Hepatocyte (in vitro differentiated cells): ENCODE measurements at places on chromosomes 4 and X.
A peak's percentile ranks its signal among the peaks of the same experiment; 100 is the strongest.

GRCh38 chrX:49155243-49155899 lies 7.2 kb upstream of the MAGIX start:
- no peaks in the 10 kb centered on the region for H3K36me3 ChIP-seq
- H3K27me3 ChIP-seq, result no peaks in the 10 kb centered on the region
- peak; percentile 62 for DNase-seq
- peak overlapping the region; percentile 99 for H3K27ac ChIP-seq
- no peak overlapping the region for H3K4me3 ChIP-seq
- H3K4me1 ChIP-seq, result no peaks in the 10 kb centered on the region

GRCh38 chr4:71713611-71714203 lies 70.2 kb downstream of the GC start:
- no peaks in the 10 kb centered on the region for H3K27me3 ChIP-seq
- H3K36me3 ChIP-seq, result no peaks in the 10 kb centered on the region
- DNase-seq, result peak; percentile 77
- peaks cover 11% of the 10 kb centered on the region for H3K4me1 ChIP-seq
- H3K4me3 ChIP-seq, result no peak overlapping the region
- H3K27ac ChIP-seq, result no peak overlapping the region

DNA sequence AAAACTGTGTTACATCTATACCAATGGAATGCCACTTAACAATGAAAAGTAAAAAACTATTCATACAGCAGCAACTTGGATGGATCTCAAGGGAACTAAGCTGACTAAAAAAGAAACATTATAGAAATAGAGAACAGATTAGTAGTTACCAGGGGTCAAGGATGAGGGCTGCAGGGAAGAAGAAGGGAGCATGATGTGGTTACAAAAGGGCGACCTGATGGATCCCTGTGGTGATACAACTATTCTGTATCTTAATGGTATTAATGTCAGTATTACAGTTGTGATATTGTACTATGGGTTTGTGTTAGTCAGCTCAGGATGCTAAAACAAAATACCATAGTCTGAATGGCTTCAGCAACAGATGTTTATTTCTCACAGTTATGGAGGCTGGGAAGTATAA lies 190.7 kb downstream of the ZNF674 start:
- H3K4me1 ChIP-seq, result no peaks in the 10 kb centered on the region
- H3K27ac ChIP-seq, result no peak overlapping the region
- no peak for DNase-seq
- no peaks in the 10 kb centered on the region for H3K27me3 ChIP-seq

- no peaks in the 10 kb centered on the region for H3K27me3 ChIP-seq
- no peaks in the 10 kb centered on the region for H3K36me3 ChIP-seq
- H3K27ac ChIP-seq, result no peak overlapping the region
- peak; percentile 13 for DNase-seq
- H3K4me1 ChIP-seq, result no peaks in the 10 kb centered on the region
Observed at GRCh38 chr4:156571146-156571545, 400.5 kb downstream of the PDGFC start.

DNA sequence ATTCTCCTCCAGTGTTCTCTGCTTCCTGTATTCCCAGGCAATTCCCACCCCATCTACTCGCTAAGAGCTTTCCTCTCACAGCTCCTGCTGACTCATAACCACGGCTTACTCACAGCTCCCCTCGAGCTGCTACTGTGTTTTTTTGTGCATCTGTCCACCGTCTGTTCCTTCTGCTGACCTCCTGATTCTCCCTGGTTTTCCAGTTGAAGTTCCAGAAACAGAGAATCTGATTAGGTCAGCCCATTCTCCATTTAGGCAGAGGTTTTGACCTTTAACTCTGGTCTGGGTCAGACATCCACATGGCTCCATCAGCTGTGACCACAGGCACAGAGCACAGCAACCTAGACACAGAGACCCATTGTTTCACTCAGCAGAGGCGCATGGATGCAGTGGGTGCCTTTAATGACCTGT lies 5.5 kb upstream of the SMIM20 start:
- H3K4me3 ChIP-seq, result no peak overlapping the region
- DNase-seq, result peak; percentile 60
- peaks cover 6% of the 10 kb centered on the region for H3K4me1 ChIP-seq
- H3K27me3 ChIP-seq, result no peaks in the 10 kb centered on the region
- no peak overlapping the region for H3K27ac ChIP-seq

DNA sequence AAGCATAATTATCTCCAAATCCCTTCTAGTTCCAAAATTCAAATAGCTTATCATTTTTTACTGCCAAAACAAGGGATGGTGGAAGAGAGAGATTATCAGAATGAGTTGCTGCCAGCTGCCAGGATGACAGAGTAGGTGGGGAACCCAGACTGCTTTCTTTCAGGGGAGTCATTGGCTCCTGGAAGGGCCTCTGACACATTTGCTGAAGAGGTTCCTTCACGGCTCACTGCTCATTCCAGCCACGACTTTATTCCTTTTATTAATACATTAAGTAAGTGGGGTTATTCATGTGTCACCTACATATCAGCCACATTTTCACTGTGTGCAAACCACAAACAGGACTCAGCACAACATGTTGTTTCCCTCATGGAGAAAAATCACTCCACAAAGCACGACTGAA lies 12.7 kb upstream of the SMIM43 start:
- no peak overlapping the region for H3K27ac ChIP-seq
- DNase-seq, result no peak
- no peak overlapping the region for H3K4me3 ChIP-seq
- H3K4me1 ChIP-seq, result no peaks in the 10 kb centered on the region
- no peaks in the 10 kb centered on the region for H3K36me3 ChIP-seq

- DNase-seq, result peak; percentile 81
- peak overlapping the region; percentile 91 for H3K27ac ChIP-seq
- no peaks in the 10 kb centered on the region for H3K27me3 ChIP-seq
- peaks cover 24% of the 10 kb centered on the region for H3K4me1 ChIP-seq
Observed at GRCh38 chr4:10006601-10007435, 14.5 kb downstream of the SLC2A9 start.

- H3K4me1 ChIP-seq, result peaks cover 4% of the 10 kb centered on the region
- no peaks in the 10 kb centered on the region for H3K36me3 ChIP-seq
- no peak overlapping the region for H3K4me3 ChIP-seq
- no peak overlapping the region for H3K27ac ChIP-seq
- no peak for DNase-seq
- no peaks in the 10 kb centered on the region for H3K27me3 ChIP-seq
Observed at GRCh38 chr4:71206763-71207162, 132.1 kb upstream of the SLC4A4 start.

DNA sequence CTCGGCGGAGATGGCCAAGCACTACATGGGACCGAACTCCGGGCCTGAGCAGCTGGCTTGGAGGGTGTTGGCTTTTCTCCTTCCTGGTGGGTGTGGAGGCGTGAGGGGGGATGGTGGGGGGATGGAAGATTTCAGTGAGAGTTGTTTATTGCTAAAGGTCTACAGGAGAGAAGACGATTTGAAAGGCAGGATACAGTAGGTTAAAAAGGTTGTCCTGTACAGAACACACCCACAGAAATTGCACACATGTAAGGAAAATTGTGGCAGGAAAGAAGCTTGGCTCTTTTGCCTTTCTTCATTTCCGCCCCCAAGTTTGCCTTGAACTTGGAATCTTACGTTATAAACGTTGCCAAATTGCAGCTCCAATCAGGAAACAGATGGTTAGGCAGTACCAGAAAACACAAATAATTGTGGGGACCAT lies 74.1 kb upstream of the STOX2 start:
- no peak overlapping the region for H3K4me3 ChIP-seq
- H3K36me3 ChIP-seq, result no peaks in the 10 kb centered on the region
- DNase-seq, result no peak
- H3K27me3 ChIP-seq, result no peaks in the 10 kb centered on the region

DNA sequence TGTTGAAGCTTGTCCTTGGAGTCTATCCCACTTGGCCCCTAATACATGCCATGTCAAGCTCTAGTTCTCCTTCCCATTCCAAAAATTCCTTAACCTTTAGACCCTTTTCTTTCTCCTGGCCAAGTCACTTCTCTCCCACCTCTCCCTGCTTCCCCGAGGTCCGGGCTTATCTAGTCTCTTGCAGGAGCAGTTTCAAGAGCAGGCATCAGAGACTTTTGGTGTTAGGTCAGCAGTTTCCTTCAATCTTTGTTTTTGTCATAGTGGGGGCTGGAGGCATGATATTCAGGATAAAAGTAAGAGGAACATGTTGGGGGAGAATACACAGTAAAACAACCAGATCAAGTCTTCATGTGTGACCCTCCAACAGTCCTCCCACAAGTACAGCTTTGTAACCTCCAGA lies 11.5 kb upstream of the IDS start:
- no peaks in the 10 kb centered on the region for H3K27me3 ChIP-seq
- no peak for DNase-seq
- no peaks in the 10 kb centered on the region for H3K36me3 ChIP-seq
- H3K4me1 ChIP-seq, result no peaks in the 10 kb centered on the region
- no peak overlapping the region for H3K4me3 ChIP-seq

DNA sequence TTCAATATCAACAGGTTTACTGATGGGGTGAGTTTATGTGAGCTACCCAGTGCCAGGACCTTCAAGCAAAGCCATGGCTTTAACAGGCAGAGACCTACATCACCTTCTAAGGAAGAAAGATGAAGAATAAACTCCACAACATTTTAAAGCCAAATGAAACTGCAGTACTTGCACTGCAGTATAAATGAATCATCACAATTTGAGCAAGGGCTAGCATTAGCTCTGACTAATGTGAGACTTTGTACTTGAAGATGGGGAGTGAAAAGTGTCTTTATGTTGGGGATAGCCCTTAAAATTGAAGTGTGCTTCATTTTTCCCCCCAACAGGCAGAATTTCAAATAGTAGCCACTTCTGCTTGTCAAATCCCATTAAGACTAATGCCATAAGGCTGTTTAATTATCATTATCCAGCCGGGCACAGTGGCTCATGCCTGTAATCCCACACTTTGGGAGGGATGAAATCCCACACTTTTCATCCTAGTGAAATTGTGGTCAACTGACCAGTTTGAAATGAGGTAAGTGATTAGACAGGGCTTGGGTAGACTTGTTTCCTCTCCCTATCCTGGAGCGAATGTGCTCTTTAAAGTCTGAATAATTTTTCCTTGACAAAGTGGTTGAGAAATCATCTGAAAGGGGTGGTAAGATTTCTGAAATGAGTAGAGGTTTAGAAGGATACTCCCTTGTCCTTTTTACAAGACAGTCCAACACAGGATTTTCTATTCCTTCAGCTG lies 27.2 kb upstream of the GPR34 start:
- H3K4me1 ChIP-seq, result no peaks in the 10 kb centered on the region
- no peaks in the 10 kb centered on the region for H3K36me3 ChIP-seq
- no peak overlapping the region for H3K4me3 ChIP-seq
- no peak for DNase-seq
- no peaks in the 10 kb centered on the region for H3K27me3 ChIP-seq
- H3K27ac ChIP-seq, result no peak overlapping the region

- H3K27me3 ChIP-seq, result peaks cover 98% of the 10 kb centered on the region
- H3K4me3 ChIP-seq, result no peak overlapping the region
- DNase-seq, result no peak
- no peaks in the 10 kb centered on the region for H3K36me3 ChIP-seq
- H3K27ac ChIP-seq, result no peak overlapping the region
Observed at GRCh38 chr4:112519689-112520597, 4.0 kb upstream of the NEUROG2 start.

- peak overlapping the region; percentile 84 for H3K27ac ChIP-seq
- DNase-seq, result peak; percentile 39
Observed at GRCh38 chr4:138898282-138898681, 117.3 kb upstream of the NOCT start.

GRCh38 chrX:123830309-123830708 lies 29.5 kb upstream of the XIAP start:
- peaks cover 6% of the 10 kb centered on the region for H3K4me1 ChIP-seq

DNA sequence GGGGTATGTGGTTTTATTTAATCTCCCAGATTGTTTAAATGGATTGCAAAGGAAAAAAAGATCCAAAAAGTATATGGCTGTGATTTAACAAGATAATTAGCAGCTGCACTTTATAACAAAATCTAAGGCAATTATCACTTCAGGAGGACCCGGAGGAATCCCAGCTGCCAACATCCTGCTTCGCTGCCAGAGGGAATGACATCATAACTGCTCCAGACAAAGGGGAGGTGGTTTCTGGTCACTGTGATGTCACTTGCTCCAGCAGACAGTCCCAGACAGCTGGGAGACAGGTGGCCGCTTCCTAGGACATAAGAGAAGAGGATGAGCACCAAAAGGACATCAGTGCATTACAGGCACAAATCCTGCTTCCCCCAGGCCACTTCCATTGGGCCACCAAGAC lies 371.0 kb downstream of the BCOR start:
- DNase-seq, result no peak
- H3K27me3 ChIP-seq, result no peaks in the 10 kb centered on the region
- no peak overlapping the region for H3K4me3 ChIP-seq

DNA sequence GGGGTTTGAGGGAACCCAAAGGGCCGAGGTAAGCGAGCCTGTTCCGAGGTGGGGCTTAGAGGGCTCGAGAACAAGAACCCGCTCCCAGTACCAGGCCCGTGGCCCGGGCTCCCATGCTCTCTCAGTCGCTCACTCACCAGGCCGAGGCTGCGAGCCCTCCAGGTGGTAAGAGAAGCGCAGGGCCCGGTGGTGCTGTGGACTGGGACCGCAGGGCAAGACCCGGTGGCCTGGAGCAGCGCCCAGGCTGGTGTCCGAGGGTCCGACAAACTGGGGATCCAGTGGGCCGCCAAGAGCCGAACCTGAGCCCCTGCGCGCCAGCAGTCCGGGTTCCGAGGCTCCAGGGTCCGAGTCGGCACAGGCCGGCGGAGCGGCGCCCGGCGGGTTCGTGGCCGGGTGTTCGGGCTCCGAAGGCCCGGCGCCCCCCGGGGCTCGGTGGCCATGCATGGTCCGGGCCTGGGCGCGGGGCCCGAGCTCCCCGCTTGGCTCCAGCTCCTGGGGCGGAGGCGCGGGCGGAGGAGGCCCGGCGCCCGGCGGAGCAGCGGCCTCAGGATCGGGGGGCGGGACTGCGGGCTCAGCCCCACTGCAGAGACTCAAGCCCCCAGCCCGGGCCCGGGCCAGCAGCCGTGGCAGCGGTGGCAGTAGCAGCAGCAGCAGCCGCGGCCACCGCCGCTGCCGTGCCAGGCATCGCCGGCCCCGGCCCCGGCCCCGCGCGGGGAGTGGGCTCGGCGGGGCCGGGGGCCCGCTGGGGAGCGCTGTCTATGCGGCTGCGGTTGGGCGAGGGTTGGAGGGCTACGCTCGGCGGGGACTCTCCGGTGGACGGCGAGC lies 833 bp downstream of the FGD1 start:
- no peaks in the 10 kb centered on the region for H3K27me3 ChIP-seq
- H3K36me3 ChIP-seq, result no peaks in the 10 kb centered on the region
- peaks cover 6% of the 10 kb centered on the region for H3K4me1 ChIP-seq

GRCh38 chr4:90099812-90100211 lies 27.4 kb upstream of the CCSER1 start:
- no peak for DNase-seq
- no peaks in the 10 kb centered on the region for H3K4me1 ChIP-seq
- no peak overlapping the region for H3K4me3 ChIP-seq

GRCh38 chrX:1181170-1181569 lies 31.3 kb downstream of the CRLF2 start:
- no peaks in the 10 kb centered on the region for H3K4me1 ChIP-seq
- DNase-seq, result no peak
- no peaks in the 10 kb centered on the region for H3K27me3 ChIP-seq
- no peak overlapping the region for H3K4me3 ChIP-seq
- H3K36me3 ChIP-seq, result no peaks in the 10 kb centered on the region

- peaks cover 4% of the 10 kb centered on the region for H3K4me1 ChIP-seq
- H3K27ac ChIP-seq, result no peak overlapping the region
- H3K36me3 ChIP-seq, result no peaks in the 10 kb centered on the region
- H3K27me3 ChIP-seq, result no peaks in the 10 kb centered on the region
- no peak for DNase-seq
Observed at GRCh38 chr4:173218411-173219125, 50.0 kb downstream of the GALNT7 start.
